CD4-positive, alpha-beta T cell treated with Interleukin-15 for 1 hour (primary cell): ENCODE measurements at places on chromosomes 1 and 21.
A peak's percentile ranks its signal among the peaks of the same experiment; 100 is the strongest.

GRCh38 chr1:224266915-224267856, 62.8 kb downstream of the NVL start:
- no peak for DNase-seq

GRCh38 chr21:29185172-29185571, 54.7 kb downstream of the MAP3K7CL start:
- no peak for DNase-seq

GRCh38 chr1:1256956-1257871, 10.7 kb upstream of the C1QTNF12 start:
- DNase-seq: no peak

DNA sequence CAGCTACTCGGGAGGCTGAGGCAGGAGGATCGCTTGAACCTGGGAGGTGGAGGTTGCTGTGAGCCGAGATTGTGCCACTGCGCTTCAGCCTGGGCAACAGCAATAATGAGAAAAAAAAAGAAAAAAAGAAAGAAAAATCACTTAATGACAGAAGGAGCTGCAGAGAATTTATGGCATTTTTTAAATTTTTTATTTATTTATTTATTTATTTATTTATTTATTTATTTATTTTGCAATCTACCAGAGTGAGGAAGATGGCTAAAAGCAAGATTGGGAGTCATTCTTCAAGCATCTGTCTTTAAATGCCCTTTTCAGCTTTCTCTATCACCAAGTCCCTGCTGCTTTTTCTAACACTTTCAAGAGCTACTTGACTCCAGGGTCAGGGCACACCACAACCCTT, 91.7 kb downstream of the WDR4 start:
- no peak for DNase-seq

- no peak for DNase-seq
Observed at GRCh38 chr1:78651241-78651640, 1.6 kb downstream of the IFI44 start.

DNA sequence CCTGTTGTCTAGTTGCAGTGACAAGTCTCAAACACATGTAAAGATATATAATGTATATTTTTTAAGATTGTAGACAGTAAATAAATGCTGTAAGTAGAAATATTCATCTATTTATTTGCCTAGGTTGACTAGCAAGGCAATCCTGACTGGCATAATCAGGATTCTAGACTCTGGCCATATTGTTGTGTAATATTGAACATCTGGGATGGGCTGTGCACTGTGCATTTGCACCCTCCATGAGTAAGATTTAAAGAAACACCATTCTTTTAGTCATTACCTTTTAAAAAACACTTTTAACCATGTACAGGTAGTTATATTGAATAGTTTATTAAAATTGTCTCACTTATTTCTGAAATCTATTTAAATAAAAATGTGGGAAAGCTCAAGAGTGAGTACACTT, 32.4 kb downstream of the RASAL2 start:
- DNase-seq: no peak

DNA sequence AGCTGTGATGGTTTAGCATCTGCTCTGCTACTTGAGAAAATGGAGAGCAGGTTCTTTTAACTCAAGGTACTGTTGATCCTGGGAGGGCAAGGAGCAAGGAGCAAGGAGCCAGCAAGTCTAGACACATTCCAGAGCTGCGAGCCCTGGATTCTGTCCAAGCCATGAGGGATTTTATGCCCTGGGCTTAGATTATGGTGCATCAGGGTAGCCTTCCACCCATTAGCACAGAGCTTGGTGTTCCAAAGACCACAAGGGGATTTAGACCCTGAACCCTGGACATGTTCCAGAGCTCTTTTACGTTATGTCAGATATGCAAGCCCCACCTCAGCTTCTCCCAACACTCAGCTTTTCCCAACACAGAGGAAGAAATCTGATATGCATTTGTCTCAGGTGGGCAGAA, 2.0 kb upstream of the OR14I1 start:
- DNase-seq: no peak

DNA sequence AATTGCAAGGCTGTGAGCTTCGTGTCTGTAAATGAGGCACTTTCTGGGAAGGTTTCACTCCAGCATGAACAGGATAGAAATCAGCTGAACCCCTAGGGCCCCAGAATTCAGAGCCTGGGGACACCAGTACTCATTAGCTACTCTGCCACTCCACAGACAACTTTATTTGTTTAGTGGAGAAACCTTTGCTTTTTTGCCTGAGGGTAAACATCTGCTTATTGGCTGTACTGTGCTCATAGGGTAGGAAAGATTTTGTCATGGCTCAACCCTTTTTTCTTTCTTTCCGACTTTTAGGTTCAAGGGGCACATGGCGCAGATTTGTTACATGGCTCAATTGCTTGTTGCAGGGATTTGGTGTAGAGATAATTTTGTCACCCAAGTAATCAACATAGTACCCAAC, 138.4 kb upstream of the BACE2 start:
- no peak for DNase-seq

DNA sequence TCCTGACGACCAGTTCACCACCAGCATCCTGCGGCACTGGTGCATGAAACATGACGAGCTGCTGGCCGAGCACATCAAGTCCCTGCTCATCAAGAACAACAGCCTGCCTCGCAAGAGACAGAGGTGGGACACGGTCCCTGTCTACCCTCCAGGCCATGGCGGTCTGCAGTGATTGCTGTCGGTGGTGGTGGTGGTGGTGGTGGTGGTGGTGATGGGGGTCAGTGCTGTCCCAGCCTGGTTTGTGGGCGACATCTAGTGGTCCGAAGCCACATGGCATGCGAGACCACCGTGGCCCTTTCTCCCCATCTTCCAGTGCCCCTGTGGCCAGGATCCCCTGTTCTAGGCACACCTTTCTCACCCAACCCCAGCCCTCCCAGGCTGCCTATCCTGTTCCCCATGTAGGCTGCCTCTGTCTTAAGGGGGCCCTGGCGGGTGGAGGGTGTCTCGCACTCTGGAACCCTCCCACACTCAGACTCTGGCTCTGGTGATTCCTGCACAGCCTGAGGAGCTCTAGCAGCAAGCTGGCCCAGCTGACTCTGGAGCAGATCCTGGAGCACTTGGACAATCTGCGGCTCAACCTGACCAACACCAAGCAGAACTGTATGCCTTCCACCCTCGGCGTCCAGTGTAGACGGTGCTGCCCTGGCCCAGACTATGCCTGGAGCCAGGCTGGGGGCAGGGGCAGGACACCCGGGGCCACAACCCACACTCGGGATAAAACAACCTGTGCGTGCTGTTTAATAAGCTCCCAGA, 3.2 kb upstream of the SLC27A3 start:
- no peak for DNase-seq

DNA sequence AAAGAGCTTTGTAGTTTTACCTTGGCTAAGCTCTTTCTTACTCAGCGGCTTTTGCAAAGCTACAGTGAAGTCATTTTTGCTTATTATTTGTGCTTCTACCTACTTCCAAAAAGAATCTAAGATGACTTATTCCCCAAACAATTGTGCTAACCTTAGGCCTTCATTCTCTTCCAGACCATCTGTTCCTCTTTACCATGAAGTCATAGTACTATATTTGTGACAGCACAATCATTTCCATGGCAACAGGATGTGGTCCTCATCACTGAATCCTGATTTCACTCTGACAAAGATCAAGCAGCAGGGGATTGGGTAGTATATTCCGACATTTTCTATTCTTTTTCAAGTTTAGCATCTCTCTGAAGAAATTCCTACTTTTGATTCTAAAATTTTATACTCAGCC, 24.8 kb upstream of the NMNAT2 start:
- no peak for DNase-seq

- DNase-seq: no peak
Observed at GRCh38 chr1:93749487-93749886, 67.8 kb upstream of the BCAR3 start.

GRCh38 chr1:79363430-79363829, 356.9 kb upstream of the ADGRL4 start:
- DNase-seq: no peak

- no peak for DNase-seq
Observed at GRCh38 chr1:115978292-115978941, 2.1 kb downstream of the SLC22A15 start.

GRCh38 chr1:2628933-2629626, 3.7 kb downstream of the MMEL1 start:
- DNase-seq: no peak

- DNase-seq: peak; percentile 11
Observed at GRCh38 chr1:228373004-228373680, 33.5 kb downstream of the TRIM11 start.
